ENCODE measurements at places on chromosomes 6 and 20.

DNA sequence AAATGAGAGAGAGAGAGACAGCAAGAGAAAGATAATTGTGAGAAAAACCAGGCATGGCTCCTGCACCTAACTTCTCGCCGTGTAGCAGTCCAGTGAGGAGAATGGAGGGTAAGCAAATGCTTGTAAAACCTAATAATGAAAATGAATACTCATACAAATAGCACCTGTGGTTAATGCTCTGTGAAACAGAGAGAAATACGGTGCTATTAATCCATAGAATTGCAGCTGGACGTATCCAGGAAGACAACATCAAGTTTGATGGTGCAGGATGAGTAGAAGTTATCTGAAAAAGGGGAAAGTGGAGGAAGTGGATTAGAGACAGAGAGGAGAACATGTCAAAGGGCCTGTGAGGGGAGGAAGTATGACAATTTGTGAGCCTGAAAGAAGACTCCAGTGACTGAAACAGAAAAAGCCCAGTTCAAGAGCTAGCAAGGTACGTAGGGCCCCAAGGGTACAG, 89.4 kb upstream of the PAK5 start:
- DNase-seq = no peak

DNA sequence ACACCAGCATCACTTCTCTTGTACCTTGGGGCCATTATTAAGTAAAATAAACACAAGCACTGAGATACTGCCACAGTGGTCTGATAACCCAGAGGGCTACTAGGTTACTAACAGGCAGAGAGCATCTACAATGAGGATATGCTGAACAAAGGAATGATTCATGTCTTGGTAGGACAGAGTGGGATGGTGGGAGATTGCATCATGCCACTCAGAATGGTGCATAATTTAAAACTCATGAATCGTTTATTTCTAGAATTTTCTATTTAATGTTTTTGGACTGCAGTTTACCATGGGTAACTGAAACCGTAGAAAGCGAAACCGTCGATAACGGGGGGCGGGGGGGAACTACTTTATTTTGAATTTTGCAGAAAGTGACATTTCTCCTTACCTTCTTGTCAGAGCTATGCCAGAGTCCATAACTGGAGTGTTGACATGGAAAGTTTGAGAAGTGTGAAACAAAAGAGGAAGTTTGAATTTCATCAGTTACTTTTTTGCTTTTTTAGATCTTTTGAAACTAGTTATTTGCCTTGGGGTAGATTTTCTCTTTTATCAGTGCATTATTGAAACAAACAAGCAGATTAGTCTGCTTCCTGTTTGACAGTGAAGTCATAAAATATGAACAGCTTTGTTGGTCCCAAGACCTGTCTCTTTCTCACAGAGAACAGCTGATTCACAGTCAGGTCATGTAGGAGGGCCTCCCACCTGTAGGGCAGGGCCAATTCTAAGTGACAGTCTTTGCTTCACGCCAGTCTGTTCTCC, 124.9 kb downstream of the KLHL32 start:
- DNase-seq = peak; percentile 52

GRCh38 chr6:56482525-56482924, 160.2 kb downstream of the DST start:
- no peak for DNase-seq

- DNase-seq = no peak
Measured at GRCh38 chr20:35063168-35063567, 29.4 kb downstream of the TRPC4AP start.

DNA sequence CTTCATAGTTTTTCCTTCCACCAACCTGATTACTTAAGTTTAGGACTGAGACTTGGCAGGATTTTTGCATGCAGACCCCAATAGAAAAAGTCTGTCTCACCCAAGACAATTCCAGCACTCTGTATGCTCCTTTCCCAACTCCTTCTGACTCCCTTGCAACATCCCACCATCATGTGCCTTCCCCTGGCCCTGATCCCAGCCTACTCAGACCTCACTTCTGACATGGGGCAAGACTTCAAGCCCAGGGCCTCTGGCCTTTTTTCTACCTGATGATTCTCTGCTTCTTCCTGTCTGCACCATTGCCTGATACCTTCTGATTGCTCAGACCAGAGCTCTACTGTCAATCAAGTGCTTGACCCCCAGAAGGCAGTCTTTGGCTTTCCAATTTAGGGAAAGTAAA, 96.6 kb downstream of the HAO1 start:
- DNase-seq = no peak
